GM12878 (cell line): ENCODE measurements at places on chromosomes 6 and 20. TPM values are rescaled to one million over a fixed set of nuclear protein-coding genes. Genes with fewer than 3 reads are reported as not detected.

The REPS1 gene
- 36.9 and 39.3 TPM in 2 replicates for total RNA-seq

The SLC26A8 gene
- 0.35 TPM in 1 of 2 replicates, not detected in the other for total RNA-seq

The GPX5 gene
- not detected in 2 replicates for total RNA-seq

DNA sequence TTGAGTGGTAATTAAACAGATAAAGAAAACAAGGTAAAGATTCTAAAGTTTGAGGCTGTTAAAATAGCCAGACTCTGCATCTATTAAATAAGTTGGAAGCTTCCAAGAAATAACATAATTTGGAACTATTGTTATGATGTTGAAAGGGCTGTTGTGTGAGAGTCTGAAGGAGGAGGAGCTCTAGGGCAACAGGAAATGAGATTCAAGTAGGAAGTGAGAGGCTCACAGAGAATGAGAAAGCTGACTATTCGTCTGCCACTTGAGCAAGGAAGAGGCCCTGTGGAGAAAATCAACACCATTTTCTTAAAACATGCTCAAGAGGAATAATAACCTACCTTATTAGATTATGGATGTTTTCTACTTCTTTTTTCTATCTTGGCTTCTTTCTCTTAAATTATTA, 185.2 kb downstream of the SLC24A3 start:
- H3K4me3 ChIP-seq, result no peak overlapping the region
- no peak for DNase-seq
- no peaks in the 10 kb centered on the region for H3K36me3 ChIP-seq
- no peaks in the 10 kb centered on the region for H3K27me3 ChIP-seq
- H3K4me1 ChIP-seq, result no peaks in the 10 kb centered on the region

- no peak overlapping the region for H3K27ac ChIP-seq
- no peaks in the 10 kb centered on the region for H3K36me3 ChIP-seq
- no peak for DNase-seq
- H3K27me3 ChIP-seq, result no peaks in the 10 kb centered on the region
- no peak overlapping the region for H3K4me3 ChIP-seq
These were observed 62.8 kb downstream of the ATP9A start for GRCh38 chr20:51705400-51705799.

DNA sequence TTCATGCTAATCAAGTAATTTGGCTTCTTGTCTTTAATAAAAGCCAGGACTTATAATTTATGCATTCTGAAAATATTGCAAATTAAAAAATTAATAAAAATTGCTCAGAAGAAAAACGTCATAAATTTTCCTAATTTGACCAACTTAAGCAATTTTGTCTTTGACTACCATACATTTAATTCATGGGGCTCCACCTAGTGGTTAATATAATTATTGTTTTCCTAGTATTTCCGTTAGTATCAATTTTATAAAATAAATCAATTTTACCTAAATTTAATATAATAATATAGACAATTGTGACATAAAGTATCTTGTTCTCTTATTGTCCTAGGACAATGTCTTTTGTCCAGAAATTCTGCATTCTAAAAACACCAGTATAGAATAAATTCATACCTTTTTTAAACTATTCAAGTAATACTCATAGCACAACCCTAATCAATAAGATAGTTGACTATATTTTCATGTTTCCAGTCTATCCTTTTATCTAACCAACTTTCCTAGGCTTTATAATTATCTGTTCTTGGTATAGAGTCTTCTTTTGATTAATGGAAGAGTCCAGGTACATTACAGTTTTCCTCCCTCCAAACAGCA, 319.9 kb downstream of the TRDN start:
- no peak overlapping the region for H3K4me3 ChIP-seq
- H3K4me1 ChIP-seq, result no peaks in the 10 kb centered on the region
- H3K27ac ChIP-seq, result no peak overlapping the region
- H3K27me3 ChIP-seq, result no peaks in the 10 kb centered on the region
- DNase-seq, result no peak
- H3K36me3 ChIP-seq, result no peaks in the 10 kb centered on the region

The MTO1 gene
- total RNA-seq, result 30.2 and 30.7 TPM in 2 replicates

The CLPSL2 gene
- 1.2 and 1.3 TPM in 2 replicates for total RNA-seq

The C6orf52 gene
- total RNA-seq, result 3.0 and 3.2 TPM in 2 replicates

DNA sequence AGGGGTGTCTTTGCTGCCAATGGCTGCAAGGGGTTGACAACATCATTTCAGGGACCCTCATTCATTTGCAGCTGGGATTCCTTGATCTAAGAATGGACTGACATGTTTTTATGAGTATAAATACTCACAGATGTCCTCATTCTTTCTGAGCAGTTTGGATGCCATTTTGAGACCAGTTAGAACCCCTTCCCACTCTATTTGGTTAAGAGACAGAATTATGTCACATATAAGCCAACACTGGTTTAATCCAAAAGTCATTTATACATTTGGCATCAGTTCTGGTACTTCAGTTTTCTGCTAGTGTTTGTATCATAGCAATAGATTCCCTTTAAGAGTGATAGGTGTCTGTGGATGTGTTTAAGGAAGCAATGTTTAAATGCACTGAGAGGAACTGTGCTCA, 248.8 kb downstream of the SAMD5 start:
- H3K27me3 ChIP-seq, result no peaks in the 10 kb centered on the region
- no peak overlapping the region for H3K27ac ChIP-seq
- H3K4me3 ChIP-seq, result no peak overlapping the region
- H3K4me1 ChIP-seq, result no peaks in the 10 kb centered on the region

The ULBP2 gene
- not detected in 2 replicates for total RNA-seq

- no peaks in the 10 kb centered on the region for H3K27me3 ChIP-seq
- DNase-seq, result no peak
- H3K27ac ChIP-seq, result no peak overlapping the region
- H3K4me1 ChIP-seq, result no peaks in the 10 kb centered on the region
- H3K4me3 ChIP-seq, result no peak overlapping the region
- H3K36me3 ChIP-seq, result no peaks in the 10 kb centered on the region
These were observed 739.0 kb downstream of the CBLN4 start for GRCh38 chr20:55266361-55266760.

The ELOVL2 gene
- not detected in 2 replicates for total RNA-seq

DNA sequence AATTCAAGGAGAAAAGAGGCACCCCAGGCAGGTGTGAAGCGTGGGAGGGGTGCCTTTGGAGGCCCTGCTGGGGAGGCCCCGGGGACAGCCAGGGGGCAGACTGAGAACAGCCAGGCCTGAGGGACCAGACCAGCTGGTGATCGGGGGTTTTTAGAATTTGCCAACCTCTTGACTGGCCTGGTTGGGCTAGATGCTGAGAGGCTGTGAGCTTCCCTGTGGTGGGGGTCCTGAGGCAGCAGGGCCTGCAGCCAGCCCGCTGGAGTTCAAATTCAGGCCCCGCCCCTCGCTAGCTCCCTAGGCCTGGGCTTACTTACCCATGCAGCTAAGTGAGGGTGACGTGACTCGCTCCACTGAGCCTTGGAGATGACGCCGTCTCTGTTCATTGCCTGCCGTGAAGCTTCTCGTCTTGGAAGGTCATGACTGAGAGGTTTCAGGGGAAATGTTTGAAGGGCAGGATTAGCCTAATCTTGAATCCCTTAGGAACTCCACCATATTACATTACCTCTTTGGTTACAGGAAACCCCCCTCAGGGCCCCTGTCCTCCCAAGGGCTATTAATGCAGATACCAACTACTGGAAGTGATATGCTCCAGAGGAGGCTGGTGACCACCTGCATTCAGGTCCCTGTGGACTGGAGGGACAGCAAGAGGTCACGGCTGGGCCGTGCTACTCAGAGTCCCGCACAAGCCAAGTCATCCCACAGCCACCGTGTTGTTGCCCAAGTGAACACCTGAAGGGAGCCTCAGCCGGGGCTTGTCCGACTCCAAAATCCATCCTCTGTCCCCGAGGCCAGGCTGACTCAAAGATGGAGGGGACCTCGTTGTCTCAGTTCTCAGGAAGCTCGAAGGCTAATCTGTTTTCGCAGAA, 73.9 kb upstream of the DUSP22 start:
- peak; percentile 83 for DNase-seq
- H3K4me1 ChIP-seq, result peaks cover 87% of the 10 kb centered on the region
- peak overlapping the region; percentile 47 for H3K4me3 ChIP-seq
- H3K27ac ChIP-seq, result peak overlapping the region; percentile 94
- no peaks in the 10 kb centered on the region for H3K27me3 ChIP-seq

DNA sequence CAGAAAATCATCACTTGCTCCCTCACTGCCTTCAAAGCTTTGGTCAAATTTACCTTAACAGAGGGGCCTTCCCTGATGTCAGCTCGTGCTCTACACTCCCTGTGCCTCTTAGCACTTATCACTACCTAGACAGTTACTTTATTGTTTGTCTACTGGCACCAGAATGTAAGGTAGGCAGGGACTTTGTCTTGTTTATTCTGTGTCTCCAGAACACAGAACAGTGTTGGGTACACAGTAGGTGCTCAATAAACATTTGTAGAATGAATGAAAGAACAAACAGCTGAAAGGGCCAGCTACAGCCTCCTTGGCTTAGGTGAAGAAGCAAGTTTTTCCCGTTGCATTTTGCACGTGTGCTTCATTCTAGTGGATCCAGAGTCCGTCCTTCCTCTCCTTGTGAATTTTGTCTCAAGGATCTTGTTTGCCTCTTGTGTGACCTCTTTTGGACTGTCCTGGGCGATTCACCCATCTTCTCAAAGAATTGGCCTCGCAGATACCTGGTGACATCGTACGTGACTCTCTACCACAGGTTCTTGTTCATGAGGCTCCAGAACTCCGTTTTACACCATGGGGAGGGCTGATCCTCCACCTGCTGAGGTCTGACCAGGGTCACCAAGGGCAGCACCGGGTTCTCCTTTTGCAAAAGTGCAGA, 84.2 kb upstream of the ARMC2 start:
- no peak overlapping the region for H3K4me3 ChIP-seq
- no peaks in the 10 kb centered on the region for H3K4me1 ChIP-seq
- H3K27ac ChIP-seq, result no peak overlapping the region
- no peaks in the 10 kb centered on the region for H3K36me3 ChIP-seq

DNA sequence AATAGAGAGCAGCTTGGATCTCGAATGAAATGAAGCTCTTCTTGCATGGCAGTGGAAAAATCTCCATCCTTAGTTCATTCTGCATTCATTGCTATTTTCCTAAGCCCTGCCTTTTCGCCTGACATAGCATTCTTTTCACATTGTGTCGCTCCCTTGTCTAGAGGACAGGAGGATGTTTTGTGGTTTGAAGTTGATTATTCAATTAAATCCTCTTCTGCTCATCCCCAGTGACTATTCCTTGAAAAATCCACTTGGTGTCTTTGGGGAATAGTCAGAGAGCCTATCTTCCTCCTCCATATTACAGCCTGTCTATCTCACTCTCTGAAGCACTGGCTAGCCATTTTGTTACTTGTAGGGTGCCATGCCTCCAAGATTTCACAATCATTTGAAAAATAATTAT, 161.2 kb downstream of the KLHL32 start:
- H3K4me3 ChIP-seq, result no peak overlapping the region
- H3K27ac ChIP-seq, result no peak overlapping the region
- H3K36me3 ChIP-seq, result no peaks in the 10 kb centered on the region
- no peaks in the 10 kb centered on the region for H3K27me3 ChIP-seq
- no peak for DNase-seq

The NKAIN2 gene
- total RNA-seq, result not detected in 2 replicates

The TPD52L2 gene
- total RNA-seq, result 43.4 and 46.2 TPM in 2 replicates

GRCh38 chr20:36873498-36874189, 2.3 kb upstream of the TLDC2 start:
- H3K4me3 ChIP-seq, result no peak overlapping the region
- H3K4me1 ChIP-seq, result peaks cover 37% of the 10 kb centered on the region
- DNase-seq, result no peak
- no peak overlapping the region for H3K27ac ChIP-seq
- H3K36me3 ChIP-seq, result no peaks in the 10 kb centered on the region

The GPSM3 gene
- 131 TPM in 2 replicates for total RNA-seq

The ARG1 gene
- 0.33 TPM in 1 of 2 replicates, not detected in the other for total RNA-seq

The CCDC170 gene
- 0.11 TPM in 1 of 2 replicates, not detected in the other for total RNA-seq

The ID4 gene
- total RNA-seq, result not detected in 2 replicates

GRCh38 chr6:21134356-21134755, 459.2 kb upstream of the SOX4 start:
- H3K4me1 ChIP-seq, result no peaks in the 10 kb centered on the region
- H3K4me3 ChIP-seq, result no peak overlapping the region
- no peaks in the 10 kb centered on the region for H3K36me3 ChIP-seq
- no peak overlapping the region for H3K27ac ChIP-seq

- no peaks in the 10 kb centered on the region for H3K36me3 ChIP-seq
- no peak overlapping the region for H3K27ac ChIP-seq
- no peak for DNase-seq
- H3K4me3 ChIP-seq, result no peak overlapping the region
- H3K27me3 ChIP-seq, result no peaks in the 10 kb centered on the region
These were observed 11.5 kb upstream of the MEP1A start for GRCh38 chr6:46781478-46782378.

GRCh38 chr6:133241901-133242636, 912 bp downstream of the EYA4 start:
- no peaks in the 10 kb centered on the region for H3K36me3 ChIP-seq
- peaks cover 15% of the 10 kb centered on the region for H3K27me3 ChIP-seq
- H3K27ac ChIP-seq, result no peak overlapping the region

DNA sequence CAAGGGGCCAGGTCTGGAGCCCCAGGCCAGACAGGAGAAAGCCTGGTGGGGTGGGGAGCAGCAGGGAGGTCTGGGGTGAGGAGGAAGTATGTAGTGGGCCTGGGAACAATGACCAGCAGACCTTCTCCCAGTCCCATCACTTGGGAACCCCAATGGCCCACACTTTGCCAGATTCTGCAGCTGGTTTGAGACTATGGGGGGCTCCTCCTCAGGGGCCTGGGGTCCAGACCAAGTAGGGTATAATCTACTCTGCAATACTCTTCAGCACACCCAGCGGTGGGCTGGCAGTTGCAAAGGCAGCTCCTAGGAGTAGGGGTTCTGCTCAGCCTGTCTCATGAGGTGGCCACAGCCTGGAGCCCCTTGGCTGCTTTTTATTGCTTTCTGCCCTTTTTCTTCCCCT, 52.8 kb downstream of the NPEPL1 start:
- no peak overlapping the region for H3K4me3 ChIP-seq
- DNase-seq, result no peak
- H3K4me1 ChIP-seq, result no peaks in the 10 kb centered on the region
- H3K27me3 ChIP-seq, result peaks cover 4% of the 10 kb centered on the region; the same call in 1 of the 2 replicates

DNA sequence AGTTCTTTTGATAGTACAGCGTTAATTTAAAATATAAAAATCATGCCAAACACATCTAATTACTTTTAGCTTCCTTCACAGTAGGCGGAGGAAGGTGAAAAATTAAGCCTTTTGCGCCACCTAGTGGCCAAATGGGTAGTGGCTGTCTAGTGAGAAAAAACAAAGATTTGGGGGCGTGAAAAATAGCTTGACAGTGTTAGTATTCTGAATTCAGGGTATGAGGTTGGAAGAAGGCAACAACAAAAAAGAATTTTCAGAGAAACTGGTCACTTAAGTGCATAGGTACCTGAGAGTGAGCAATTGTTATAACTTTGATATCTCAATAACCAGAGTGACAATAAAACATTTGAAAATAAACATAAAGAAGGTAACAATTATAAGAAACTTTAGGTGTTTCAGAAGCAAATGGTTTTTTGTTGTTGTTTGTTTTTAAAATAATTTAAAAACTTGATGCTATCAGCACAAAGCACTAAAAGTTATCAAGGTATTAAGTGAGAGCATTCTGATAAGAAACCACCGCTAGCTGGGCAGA, 14.3 kb downstream of the PSMB9 start:
- peaks cover 23% of the 10 kb centered on the region for H3K4me1 ChIP-seq
- no peak overlapping the region for H3K4me3 ChIP-seq
- no peaks in the 10 kb centered on the region for H3K27me3 ChIP-seq
- H3K36me3 ChIP-seq, result no peaks in the 10 kb centered on the region
- DNase-seq, result no peak

The SLC12A5 gene
- 2.7 and 3.1 TPM in 2 replicates for total RNA-seq
